Fibroblast of skin of scalp (primary cell): ENCODE measurements at places on chromosomes 2 and 18.

- no peak for DNase-seq
Measured at GRCh38 chr18:62335494-62335893, 10.4 kb downstream of the TNFRSF11A start.

DNA sequence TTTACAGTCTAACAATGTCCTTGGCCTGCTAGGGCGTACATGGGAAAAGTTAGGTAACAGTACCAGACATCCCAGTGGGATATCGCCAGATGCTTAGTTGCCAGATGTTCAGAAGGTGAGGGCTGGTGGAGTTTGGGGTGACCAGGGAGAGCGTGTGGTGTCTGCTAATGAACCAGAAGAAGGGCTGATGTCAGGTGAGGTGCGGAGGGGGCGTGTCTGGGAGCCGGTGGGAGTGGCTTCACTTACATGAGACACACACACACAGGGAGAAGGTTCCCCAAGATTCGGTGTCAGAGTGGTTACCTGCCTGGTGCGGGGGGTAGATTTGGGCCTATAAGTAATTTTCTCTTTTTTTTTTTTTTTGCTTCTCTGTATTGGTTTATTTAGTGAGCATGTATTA lies 12.2 kb downstream of the RAB31 start:
- DNase-seq, result no peak

DNA sequence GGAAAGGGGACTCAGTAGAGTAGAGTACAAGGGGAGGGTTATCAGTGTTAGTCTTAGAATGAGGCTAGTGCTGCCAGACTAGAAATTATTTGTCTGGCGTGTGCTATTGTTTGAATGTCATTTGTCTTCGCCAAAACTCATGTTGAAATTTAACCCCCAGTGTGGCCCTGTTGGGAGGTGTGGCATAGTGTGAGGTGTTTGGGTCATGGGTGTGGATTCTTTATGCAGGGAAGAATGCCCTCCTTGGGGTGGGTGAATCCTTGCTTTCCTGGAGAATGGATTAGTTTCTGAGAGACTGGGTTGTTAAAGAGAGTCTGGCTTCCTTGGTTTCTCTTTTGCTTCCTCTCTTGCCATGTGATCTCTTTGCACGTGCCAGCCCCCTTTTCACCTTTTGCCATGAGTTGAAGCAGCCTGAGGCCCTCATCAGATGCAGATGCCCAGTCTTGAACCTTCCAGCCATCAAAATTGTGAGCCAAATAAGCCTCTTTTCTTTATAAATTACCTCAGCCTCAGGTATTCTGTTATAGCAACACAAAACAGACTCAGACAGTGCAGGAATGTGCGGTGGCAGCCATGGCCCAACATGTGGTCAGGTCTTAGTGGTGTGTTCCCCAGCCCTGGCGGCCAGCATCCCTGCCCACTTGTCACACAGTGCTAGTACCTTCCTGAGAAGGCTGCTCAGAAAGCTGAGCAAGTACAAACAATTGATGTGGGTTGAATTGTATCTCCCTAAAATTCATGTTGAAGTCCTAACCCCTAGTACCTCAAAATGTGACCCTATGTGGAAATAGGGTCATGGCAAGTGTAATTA lies 48.4 kb upstream of the NAB1 start:
- DNase-seq, result no peak

DNA sequence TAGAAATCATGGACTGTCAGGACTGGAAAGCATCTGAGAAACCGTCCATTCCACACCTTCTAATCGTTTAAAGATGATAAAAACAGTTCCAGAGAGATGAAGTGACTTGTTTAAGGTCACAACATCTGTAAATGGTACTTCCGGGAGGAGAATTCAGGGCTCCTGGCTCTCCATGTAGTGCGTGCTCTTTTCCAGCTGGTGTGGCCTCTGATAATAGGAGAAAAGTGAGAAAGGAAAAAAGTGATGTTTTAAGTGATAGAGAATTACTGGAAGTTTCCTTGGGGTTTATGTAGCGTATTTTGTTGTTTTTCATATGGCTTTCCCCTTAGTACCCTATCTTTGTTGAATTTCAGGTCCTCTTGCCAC lies 663 bp downstream of the C2orf49 start:
- no peak for DNase-seq

- peak; percentile 66 for DNase-seq
Measured at GRCh38 chr2:215758691-215759090, 254.7 kb downstream of the MREG start.

- no peak for DNase-seq
Measured at GRCh38 chr2:206859330-206859739, 80.0 kb upstream of the CPO start.

DNA sequence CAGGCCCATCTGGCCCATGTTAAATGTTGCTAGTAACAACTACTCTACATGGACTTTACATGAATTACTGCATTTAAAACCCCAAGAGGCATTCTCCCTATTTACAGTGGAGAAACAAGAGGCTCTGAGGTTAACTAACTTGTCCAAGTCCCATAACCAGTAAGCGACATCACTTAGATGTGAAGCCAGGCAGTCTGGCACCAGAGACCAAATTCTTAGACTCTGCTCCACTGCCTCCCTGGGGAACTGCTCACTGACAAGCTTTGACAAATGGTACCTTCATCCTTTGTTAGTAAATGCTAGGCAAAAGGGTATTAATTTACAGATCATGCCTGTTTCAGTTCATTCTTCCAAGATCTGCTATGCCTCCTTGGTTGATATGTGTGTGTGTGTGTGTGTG lies 124.8 kb downstream of the AFF3 start:
- DNase-seq, result peak; percentile 97

DNA sequence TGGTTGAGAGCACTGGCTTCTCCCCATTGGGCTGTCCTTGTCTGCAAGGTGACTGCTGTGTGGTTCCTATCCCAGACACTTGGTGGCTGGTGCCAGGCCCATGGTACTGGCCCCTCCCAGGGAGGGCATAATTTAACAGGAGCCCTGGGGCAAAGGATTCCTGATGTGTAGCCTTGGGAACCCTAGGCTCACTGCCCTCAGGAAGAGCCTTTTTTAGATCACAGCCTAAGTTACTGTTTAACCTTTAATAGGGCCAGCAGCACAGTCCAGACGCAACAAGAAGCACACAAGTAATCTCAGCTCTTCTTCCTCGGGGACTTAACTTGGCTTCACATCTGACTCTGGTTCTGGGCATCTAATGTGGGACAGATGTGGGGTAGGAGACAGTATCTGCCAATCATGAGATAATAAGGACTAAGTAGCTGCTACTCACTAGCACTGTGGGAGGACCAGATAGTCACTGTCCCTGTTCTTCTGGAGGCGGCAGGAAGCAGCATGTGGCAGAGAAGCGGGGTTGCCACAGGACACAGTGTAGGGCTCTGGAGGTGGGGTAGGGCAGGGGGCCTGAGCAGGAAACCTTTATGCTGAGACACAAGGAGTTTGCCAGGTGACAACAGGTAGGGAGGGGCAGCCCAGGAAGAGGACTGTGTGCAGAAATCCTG lies 136.3 kb downstream of the TMEM17 start:
- DNase-seq, result no peak

GRCh38 chr2:26607698-26608097 lies 33.5 kb downstream of the CIB4 start:
- DNase-seq, result no peak

DNA sequence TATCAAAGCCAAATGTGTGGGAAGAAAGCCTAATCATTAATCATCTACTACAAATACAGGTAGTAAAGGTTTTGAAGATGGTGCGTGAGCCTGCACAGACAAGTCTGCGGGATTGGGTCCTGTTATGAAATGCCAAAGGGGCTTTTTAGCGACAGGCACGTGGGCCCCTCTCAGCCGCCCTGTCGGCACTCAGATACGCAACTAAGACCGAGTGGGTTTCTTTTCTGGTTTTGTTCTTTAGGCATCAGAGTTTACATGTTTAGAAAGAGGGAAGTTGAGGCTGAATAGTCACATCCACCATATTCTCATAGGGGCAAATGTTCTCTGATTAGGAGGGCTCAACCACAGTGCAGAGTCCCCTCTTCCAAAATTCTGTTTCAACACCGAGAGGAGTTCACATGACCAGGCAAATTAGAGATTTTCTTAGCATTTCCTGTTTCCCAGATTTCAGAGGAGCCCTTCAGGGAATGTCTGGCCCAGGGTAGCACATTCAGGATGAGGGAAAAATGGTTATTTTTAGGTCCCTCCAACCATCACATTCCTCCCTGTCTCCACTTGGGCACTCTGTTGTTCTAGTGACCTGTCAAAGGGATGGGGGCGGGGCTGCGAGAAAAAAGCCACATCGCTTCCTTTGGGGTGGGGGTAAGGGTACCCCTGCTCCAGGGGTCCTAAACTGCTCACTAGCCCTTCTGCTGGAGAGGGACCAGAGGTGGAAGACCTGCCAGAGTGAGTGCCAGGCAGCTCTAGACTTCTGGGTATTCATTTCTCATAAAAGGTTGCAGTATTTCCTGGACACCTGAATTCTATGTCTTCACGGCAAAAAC lies 159.2 kb downstream of the BCL2 start:
- DNase-seq, result peak; percentile 27

DNA sequence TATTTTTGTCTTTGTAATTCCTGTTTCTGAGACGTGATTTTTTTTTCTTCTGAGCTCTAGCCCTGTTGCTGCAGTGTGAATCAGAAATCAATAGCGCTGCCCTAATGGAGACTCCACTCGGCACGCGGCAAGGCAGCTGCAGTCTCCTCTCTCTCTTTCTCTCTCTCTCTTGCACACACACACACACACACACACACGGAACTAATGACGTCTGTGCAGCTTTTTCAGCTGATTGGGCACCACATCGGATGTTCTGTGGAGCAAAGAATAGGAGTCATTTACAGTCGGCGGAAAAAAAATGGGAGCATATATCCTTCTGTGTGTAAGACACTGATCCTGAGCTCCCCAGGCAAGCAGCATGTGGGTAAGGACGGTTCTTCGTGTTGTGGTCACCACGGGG lies 2.0 kb upstream of the MYT1L start:
- no peak for DNase-seq

DNA sequence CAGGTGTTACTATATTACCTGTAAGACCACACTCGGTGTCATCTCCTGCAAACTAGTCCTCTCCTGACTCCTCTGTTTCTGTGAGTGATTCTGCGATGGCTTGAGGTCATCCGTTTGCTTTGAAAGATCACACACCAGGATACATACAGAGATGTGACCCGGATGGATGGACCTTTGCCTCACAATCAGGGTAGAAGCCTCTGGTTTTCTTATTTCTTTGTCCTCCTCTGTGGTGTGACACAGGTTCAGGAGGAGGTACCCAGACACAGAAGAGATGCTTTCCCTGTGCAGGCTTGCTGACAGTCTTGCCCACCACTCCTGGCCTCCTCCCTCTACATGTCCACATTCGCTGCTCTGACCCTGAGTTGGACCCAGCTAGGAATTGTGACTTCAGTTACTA lies 34.6 kb downstream of the PSD4 start:
- no peak for DNase-seq

- DNase-seq, result no peak
Measured at GRCh38 chr2:43142921-43143438, 83.4 kb downstream of the ZFP36L2 start.

- DNase-seq, result peak; percentile 79
Measured at GRCh38 chr2:160700021-160700814, 206.6 kb upstream of the RBMS1 start.

DNA sequence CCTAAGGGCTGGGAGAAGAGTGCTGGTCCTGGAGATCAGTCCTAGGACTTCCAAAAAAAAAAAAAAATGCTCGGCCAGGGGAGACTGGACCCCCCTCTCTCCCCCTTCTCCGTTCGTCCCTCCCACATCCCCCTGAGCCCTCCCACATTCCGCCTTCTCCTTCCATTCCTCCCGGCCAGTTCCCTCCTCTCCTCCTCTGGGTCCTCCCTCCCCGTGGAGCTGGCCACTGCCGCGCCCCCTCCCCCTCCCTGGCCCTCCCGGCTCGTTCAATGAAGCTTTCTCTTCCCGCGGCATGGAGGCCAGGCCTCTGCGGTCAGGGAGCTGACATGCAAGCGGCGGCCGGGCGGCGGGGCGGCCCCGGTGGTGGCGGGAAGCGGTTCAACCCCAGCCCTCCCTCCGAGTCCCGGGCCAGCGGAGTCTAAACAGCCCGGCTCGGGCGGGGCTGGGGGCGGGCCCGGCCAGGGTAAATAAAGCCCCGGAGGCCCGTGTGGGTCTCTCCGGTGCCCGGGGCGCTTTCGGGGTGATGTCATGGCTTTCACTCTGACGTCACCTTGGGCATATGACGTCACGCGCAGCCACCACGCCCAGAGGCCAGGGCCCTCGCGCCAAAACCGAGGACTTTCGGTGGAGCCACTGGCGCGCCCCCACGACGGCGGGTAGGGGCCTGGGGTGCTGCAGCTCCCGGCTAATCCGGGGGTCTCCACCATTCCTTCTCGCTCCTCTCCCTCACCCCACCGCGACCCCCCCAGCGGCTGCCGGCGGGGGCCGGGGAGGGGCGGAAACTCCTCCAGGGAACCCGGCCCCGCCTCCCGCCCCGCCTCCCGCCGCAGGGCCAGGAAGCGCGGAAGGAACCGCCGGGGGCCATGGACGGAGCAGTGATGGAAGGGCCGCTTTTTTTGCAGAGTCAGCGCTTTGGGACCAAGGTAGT lies at the start of the genes DOK1 and LOXL3:
Gene DOK1, plus strand, starts transcription at position 829 of the 928 bp plus-strand sequence. Its CDS starts 35 bp downstream, at position 864.
Gene LOXL3, minus strand, starts transcription at position 51 of the 928 bp plus-strand sequence. CDS start 1,308 bp downstream, outside the sequence.
- peak; percentile 95 for DNase-seq

DNA sequence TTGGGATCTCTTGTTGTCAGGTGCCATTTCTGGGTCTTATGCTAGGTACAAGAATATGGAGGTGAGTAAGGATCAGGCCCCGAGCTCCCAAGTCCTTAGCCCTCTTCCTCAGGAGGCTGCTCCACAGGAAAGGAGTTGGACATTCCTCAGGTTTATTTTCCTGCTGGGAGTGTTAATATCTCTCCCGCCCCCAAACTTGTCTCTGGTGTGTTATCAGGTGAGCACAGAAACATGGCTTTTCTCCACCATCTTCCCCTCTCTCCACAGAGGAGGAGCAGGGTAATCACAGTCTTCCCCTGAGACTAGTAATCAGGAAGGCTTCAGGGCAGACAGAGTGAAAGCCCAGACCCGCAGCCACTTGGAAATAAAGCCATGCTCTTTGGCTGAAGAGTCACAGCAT lies 73.3 kb upstream of the CAPN13 start:
- no peak for DNase-seq

- no peak for DNase-seq
Measured at GRCh38 chr2:136255648-136256461, 137.9 kb upstream of the CXCR4 start.

- no peak for DNase-seq
Measured at GRCh38 chr2:33660416-33661123, 61.5 kb upstream of the FAM98A start.

DNA sequence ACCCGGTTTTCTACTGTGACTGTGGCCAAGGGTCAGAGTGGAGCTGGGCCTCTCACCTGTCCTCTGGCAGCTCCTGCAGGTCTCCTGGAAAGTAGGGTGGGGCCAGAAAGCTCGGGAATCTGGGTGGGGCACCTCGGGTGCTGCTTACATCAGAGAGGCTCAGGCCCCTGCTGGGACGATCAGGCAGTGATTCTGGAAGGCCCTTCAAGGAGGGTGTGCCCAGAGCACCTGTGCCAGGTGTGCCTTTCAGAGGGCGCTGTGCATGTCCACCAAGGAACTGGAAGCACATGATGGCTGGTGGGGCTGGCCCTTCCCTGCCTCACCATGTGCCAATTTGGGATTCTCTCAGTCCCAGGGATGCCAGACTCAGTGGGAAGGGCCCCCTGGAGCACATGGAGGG lies 44.0 kb downstream of the ATP6V1C2 start:
- no peak for DNase-seq

GRCh38 chr2:41943159-41943558 lies 104.7 kb upstream of the PKDCC start:
- DNase-seq, result no peak
